ENCODE measurements at places on chromosomes 7 and 10.

DNA sequence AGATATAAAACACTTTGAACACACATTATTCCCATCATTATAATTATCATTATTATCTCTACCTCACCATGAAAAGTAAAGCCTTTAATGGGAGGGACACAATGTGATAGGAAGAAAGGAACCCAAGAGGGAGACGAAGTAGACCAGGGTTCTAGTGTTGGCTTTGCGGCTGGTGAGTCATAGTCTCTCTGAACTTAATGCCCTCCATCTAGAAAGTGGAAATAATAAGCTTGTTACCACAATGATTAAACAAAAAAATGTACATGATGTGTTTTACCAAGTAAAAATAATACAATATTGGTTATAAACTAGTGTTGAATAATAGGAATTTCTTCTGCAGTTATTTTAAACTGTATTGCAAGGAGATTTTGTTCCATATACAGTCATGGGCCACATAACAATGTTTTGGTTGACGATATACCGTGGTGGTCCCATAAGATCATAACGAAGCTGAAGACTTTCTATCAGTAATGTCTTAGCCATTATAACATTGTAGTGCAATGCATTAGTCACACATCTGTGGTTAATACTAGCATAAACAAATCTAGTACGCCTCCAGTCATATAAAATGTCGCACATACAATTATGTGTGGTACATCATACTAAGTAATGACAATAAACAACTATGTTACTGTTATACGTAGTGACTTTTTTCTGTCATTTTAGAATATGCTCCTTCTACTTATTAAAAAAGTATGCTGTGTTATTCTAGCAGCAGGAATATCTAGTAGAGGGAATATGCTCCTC is 450.6 kb upstream of the SORCS1 start:
- no peak for DNase-seq

DNA sequence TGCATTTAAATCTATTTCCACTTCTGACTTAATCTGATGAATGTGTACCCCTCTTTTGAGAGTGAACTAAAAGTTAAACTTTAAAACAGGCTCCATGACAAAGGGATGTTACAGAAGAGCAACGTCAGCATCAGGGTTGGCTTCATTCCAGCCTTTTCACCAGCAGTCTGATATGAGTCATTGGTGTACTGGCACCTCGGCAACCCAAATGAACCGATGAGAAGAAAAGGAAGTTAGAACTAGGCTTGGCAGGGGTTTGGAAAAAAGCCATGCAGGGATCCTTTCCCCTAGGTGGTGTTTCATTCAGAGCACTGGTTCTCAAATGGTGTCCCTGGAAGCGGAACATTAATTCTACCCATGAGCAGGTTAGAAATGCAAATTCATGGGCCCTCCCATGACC is 53.6 kb downstream of the SEC61G start:
- DNase-seq: no peak

- DNase-seq: no peak
Measured at GRCh38 chr10:94310369-94310768, 52.4 kb downstream of the NOC3L start.

DNA sequence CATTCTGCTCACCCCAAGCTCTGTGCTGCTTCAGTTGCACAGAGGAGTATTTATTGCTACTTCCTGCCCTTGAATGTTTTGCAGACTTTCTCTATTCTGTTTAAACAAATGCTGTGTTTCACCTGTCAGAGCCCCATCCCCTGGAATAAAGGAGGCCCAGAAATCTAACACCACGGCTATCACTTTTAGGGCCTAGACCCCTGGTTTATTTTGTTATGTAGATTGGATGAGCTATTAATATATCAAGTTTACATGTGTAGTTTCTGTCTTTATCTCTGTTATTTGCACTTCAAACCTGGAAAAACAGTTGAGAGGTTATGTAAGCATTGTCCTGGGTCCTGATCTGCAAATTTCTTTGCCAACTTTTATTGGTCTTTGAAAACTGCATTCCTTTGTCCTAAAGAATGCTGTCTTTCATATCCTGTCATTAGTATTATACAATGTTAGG is 630.1 kb downstream of the PARD3 start:
- DNase-seq: no peak

DNA sequence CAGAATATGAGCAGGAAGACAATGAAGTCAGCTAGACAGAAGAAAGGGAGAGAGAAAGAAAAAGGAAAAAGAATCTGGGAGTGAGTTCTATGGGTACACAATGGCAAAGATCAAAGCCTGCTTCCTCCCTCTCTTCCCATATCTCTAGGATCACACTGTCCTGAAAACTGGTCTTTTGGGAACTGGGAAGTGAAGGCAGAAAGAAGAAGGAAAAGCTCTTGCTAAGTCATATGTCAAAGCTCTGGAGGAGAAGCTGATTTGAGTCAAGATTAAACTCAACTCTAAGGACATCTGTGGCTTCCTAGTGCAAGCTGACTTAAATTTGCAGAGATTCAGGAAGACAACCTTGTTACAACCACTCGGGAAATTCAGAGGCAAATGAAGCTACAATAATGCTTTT is 147.5 kb downstream of the DOCK4 start:
- no peak for DNase-seq

DNA sequence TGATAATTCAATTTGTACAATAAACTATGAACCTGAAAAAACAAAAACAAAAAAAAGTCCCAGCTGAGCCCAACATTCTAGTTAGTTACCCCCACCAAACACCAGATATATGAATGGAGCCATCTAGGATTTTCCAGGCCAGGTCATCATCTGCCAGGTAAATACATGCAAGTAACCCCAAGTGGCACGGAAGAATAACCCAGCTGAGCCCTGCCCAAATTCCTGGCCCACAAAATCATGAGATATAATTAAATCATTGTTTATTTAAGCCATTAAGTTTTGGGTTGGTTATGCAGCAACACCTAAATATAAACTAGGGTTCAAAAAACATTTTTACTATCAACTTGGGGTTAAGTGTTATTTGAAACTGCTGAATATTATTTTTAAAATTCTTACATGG is 19.0 kb downstream of the PARD3 start:
- DNase-seq: no peak

DNA sequence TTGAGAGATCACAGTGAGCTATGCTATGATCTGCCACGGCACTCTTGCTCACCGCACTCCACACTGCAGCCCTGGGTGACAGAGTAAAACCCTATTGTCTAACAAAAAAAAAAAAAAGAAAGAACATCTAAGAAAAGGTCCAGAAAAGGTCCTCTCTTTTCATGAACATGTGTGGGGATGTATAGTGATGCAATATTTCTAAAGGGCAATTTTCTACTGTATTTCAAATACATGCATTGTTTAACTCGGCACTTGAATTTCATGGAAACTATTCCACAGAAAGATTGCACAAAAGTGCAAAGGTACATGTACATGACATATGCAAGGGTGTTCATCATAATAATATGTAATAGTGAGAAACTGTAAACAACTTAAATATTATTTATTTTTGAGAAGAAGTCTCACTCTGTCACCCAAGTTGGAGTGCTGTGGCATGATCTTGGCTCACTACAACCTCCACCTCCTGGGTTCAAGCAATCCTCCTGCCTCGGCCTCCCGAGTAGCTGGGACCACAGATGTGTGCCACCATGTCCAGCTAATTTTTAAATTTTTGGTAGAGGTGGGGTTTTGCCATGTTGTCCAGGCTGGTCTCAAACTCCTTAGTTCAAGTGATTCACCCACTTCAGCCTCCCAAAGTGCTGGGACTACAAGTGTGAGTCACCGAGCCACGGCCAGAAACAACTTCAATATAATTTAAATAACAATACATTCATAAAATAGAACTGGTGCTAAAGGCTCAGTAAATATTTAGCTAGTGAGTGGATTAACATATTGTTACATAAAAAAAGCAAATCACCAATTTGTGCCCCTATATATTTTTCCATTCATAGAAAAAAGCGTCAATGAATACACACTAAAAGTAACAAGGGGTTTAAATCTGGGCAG is 1.3 kb upstream of the PPRC1 start:
- DNase-seq: no peak

GRCh38 chr10:59362959-59363381 is 621 bp upstream of the FAM13C start:
- peak; percentile 42 for DNase-seq

- no peak for DNase-seq
Measured at GRCh38 chr7:152162287-152162686, 136.8 kb downstream of the GALNT11 start.

DNA sequence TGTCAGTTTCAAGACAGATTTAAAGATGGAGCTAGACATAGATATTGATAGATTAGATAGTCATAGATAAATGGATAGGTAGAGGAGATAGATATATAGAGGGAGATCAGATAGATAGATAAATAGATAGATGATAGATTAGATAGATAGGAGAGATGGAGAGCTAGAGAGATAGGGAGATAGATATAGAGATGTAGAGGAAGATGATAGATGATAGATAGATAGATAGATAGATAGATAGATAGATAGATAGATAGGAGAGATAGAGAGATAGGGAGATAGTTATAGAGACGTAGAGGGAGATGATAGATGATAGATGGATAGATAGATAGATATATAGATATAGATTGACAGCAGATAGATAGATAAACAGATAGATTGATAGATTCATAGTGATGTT is 1038.8 kb upstream of the AUTS2 start:
- no peak for DNase-seq

DNA sequence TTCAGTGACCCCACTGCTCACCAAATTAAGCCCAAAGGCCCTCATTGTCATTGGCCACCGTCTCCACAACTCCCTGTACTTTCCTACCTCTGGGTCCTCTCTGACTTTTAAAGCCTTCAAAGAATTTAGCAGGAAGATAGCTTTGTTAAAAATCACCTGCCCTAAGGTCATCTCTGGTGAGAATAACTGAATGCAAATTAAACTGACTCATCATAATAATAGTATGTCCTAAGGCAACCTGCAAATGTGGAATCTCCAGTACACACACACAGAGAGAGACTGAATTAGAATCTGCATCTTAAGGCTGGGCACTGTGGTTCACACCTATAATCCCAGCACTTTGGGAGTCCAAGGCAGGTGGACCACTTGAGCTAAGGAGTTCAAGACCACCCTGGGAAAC is 24.1 kb downstream of the OAT start:
- DNase-seq: no peak

DNA sequence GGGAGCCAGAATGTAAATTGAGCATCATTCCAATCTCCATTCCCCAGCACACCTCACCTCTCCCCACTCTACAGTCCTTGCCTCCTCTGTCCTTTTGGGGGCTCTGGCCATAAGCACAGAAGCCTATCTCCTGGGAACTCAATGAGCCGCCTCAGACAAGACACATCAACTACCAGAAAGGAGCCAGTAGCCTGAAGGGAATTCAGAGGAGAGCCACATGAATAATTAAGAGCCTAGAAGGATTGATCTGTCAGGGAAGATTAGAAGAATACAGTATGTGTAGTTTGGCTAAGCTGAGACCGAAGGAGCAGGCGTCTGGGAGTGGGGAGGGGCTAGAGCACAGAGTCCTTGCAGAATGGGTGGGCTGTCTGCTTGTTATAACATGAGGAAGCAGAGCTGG is 31.2 kb downstream of the FRMD4A start:
- DNase-seq: no peak

DNA sequence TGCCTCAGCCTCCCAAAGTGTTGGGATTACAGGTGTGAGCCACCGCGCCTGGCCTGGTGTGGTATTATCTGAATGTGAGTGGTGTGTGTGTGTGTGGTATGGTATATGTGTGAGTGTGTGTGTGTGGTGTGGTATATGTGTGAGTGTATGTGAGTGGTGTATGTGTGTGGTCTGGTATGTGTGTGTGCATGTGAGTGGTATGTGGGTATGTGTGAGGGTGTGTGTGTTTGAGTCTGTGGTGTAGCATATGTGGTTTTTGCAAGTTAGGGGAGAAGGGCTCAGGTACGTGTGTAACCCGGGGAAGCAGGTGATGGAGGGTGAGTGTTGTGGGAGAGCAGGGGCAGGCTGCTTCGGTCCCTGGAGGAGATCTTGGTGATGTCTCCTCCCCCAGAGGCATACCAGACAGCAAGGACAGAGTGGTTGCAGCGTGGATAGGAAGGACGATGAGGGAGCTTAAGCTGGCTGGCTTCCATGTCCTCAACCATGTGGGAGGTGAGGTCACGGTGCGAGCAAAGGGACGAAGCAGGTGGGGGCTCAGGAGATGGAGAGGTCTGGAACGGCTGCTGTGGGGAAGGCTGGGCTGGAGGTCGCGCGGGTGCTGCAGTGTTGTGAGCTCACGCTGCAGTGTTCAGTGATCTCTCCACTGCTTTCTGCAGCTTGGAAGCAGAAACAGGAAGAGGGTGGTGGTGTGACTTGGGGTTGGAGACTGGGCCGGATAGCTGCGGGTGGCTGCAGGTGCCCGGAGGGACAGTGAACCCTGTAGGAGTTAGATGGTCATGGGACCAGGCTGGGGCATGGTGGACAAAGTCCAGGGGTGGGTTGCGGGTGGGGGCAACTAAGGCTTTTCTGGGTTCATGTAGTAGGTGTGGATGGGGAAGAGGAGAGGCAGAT is 5.0 kb downstream of the ZYX start:
- no peak for DNase-seq

DNA sequence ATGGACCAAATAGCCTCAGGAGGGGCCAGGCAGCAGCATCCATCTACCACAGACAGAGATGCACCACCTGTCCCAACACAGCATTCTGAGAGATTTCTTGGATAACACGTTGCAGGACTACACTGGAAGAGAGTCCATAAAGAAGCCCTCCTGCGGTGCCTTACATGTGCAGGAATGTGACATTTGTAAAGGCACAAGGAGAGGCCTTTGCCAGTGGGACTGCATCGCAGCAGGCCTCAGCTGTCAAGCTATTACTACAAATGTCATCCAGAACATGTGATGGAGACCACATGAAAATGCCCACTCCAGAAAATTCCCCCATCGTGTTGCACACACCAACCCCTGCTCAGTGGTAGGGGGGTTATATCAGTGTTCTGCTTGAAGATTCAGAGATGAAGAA is 77.4 kb downstream of the ATXN7L1 start:
- no peak for DNase-seq

- DNase-seq: no peak
Measured at GRCh38 chr10:6478722-6479121, 101.4 kb downstream of the PRKCQ start.

DNA sequence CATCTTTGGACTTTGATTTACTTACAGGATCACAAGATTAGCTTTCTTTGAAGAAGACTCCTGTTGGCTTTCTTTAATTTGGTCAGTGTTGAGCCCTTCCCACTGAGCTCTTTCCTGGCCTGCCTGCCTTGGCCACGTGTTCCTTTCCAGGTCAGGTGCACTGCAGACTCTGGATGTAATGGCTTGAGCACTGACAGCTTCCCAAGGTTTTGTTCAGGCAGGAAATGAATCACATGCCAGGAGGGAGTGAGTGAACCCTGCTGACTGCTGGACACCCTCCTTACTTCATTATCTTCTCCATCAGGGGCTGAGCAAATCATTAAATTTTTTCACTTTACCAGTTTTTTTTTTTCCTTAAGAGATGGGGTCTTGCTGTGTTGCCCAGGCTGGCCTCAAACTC is 29.8 kb downstream of the SNX10 start:
- no peak for DNase-seq

- DNase-seq: no peak
Measured at GRCh38 chr7:93717217-93717900, 142.8 kb upstream of the CALCR start.
